Fibroblast of lung (primary cell): ENCODE measurements at places on chromosomes 3 and 15. TPM values are rescaled to one million over a fixed set of nuclear protein-coding genes. Genes with fewer than 3 reads are reported as not detected.

SCN11A gene
- polyA plus RNA-seq: 0.01 and 0.05 TPM in 2 replicates

LRRC34 gene
- 2.3 and 2.7 TPM in 2 replicates for polyA plus RNA-seq

IGSF10 gene
- 2.8 and 5.1 TPM in 2 replicates for polyA plus RNA-seq

FSTL1 gene
- 583 and 1,500 TPM in 2 replicates for polyA plus RNA-seq

AQP9 gene
- polyA plus RNA-seq: not detected in 2 replicates

ALS2CL gene
- 0.46 and 4.4 TPM in 2 replicates for polyA plus RNA-seq

GAP43 gene
- 0.54 and 2.1 TPM in 2 replicates for polyA plus RNA-seq

CCR3 gene
- 0.03 and 0.16 TPM in 2 replicates for polyA plus RNA-seq

EPHB3 gene
- polyA plus RNA-seq: 1.6 and 2.2 TPM in 2 replicates

BFSP2 gene
- polyA plus RNA-seq: not detected in 2 replicates

ABHD17C gene
- 38.2 and 38.7 TPM in 2 replicates for polyA plus RNA-seq

SLCO3A1 gene
- polyA plus RNA-seq: 16.8 and 28.1 TPM in 2 replicates

GABRR3 gene
- not detected in 2 replicates for polyA plus RNA-seq

ZNF774 gene
- polyA plus RNA-seq: 1.2 and 1.3 TPM in 2 replicates

SAMD7 gene
- not detected in 2 replicates for polyA plus RNA-seq

PTPN9 gene
- polyA plus RNA-seq: 41.6 and 54.1 TPM in 2 replicates

GOLGA8N gene
- polyA plus RNA-seq: 0.54 and 1.7 TPM in 2 replicates

ANKUB1 gene
- polyA plus RNA-seq: not detected in 2 replicates

MEGF11 gene
- polyA plus RNA-seq: not detected in 2 replicates

SOX14 gene
- not detected in 2 replicates for polyA plus RNA-seq

SEMA3B gene
- 17.6 and 23.5 TPM in 2 replicates for polyA plus RNA-seq

FGF7 gene
- polyA plus RNA-seq: 61.5 and 165 TPM in 2 replicates

HCN4 gene
- polyA plus RNA-seq: not detected in 2 replicates

UBA3 gene
- 77.2 and 95.4 TPM in 2 replicates for polyA plus RNA-seq

IL16 gene
- 0.96 and 1.3 TPM in 2 replicates for polyA plus RNA-seq

RTP3 gene
- polyA plus RNA-seq: not detected in 2 replicates

PXYLP1 gene
- 6.2 and 7.0 TPM in 2 replicates for polyA plus RNA-seq

DPPA2 gene
- not detected in 2 replicates for polyA plus RNA-seq

PPM1L gene
- 0.33 and 0.42 TPM in 2 replicates for polyA plus RNA-seq

GPR62 gene
- 0.02 TPM in 1 of 2 replicates, not detected in the other for polyA plus RNA-seq

GXYLT2 gene
- 13.7 and 25.9 TPM in 2 replicates for polyA plus RNA-seq

DGKG gene
- polyA plus RNA-seq: 1.4 and 3.7 TPM in 2 replicates

HDGFL3 gene
- polyA plus RNA-seq: 59.1 and 67.2 TPM in 2 replicates

ASB14 gene
- not detected in 2 replicates for polyA plus RNA-seq

KBTBD12 gene
- polyA plus RNA-seq: not detected in 2 replicates

SLC51B gene
- polyA plus RNA-seq: 0.98 and 1.2 TPM in 2 replicates

CHAC1 gene
- polyA plus RNA-seq: 7.5 and 14.8 TPM in 2 replicates

ACP3 gene
- polyA plus RNA-seq: 3.9 and 25.3 TPM in 2 replicates

B3GNT5 gene
- 0.96 and 1.7 TPM in 2 replicates for polyA plus RNA-seq

NMNAT3 gene
- polyA plus RNA-seq: 0.16 and 0.68 TPM in 2 replicates

PRR23E gene
- not detected in 2 replicates for polyA plus RNA-seq

LRRC31 gene
- polyA plus RNA-seq: not detected in 2 replicates

CFAP44 gene
- polyA plus RNA-seq: 0.40 and 0.51 TPM in 2 replicates

TTLL13 gene
- 0.03 and 0.08 TPM in 2 replicates for polyA plus RNA-seq

ST3GAL6 gene
- 1.7 TPM in 2 replicates for polyA plus RNA-seq

NUP210 gene
- 0.05 and 0.09 TPM in 2 replicates for polyA plus RNA-seq

C3orf62 gene
- polyA plus RNA-seq: 1.2 and 1.3 TPM in 2 replicates

SCAP gene
- 13.6 and 16.7 TPM in 2 replicates for polyA plus RNA-seq

IP6K2 gene
- polyA plus RNA-seq: 58.9 and 64.1 TPM in 2 replicates

ADIPOQ gene
- not detected in 2 replicates for polyA plus RNA-seq
